Activated naive CD4-positive, alpha-beta T cell treated with anti-CD3 and anti-CD28 coated beads for 36 hours (primary cell): ENCODE measurements at places on chromosomes 2 and 18. TPM values are rescaled to one million over a fixed set of nuclear protein-coding genes. Genes with fewer than 3 reads are reported as not detected.

DNA sequence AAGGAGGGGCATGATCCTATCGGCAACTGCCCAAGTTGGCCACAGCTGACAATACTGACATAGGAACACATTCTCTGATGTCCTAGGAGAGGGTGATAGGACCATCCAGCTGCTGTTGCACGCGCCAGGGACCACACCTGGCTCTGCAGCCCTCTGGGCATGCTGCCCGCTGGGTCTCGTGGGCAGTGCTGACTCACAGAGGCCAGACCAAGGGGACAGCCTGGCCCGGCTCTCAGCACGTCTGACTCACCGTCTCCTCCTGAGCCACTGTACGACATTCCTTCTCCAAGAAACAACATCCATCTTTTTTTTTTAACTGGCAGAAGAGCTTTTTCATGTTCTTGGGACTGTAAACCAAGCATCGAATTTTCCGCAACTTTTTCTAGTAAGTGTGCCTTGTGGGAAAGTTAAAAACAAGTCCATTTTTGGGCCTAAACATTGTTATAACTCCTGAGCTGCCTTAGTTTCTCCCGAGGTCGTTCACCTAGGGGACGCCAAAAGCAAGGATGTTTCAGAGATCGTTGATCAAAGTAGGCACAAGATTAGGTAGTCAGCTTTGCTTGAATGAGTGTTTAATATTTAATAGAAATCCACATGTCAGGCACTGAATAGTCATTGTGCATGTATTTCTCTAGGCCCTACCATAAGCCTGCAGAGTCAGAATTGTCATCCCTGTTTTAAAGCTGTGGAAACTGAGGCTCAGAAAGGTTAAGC lies 100.3 kb downstream of the TTC32 start:
- DNase-seq = no peak

The IL1B gene
- not detected for total RNA-seq

The PTPN2 gene
- 71.8 TPM for total RNA-seq

The ECEL1 gene
- total RNA-seq = not detected

GRCh38 chr2:6724605-6725140 lies 141.0 kb downstream of the CMPK2 start:
- no peak for DNase-seq

- no peak for DNase-seq
Measured at GRCh38 chr18:68104036-68104435, 587.5 kb upstream of the DSEL start.

The ZBTB7C gene
- not detected for total RNA-seq

DNA sequence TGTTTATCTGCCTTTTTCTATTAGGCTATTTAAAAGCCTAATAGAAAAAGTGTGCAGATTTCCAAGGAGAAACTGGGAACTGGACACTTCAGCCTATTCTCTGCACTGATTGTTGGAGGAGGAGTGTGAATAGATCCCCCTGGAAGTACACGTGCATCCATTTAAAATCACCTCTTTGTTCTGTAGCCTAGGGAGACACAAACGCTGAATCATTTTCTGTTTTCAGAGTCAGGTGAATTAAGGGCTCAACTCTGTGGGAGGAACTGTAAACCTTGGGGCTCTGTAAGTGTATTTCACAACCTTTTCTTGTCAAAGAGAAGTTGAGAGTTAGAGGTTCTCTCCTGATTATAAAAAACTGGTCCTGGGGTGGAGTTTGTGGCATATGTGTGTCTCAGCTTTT lies 159.7 kb downstream of the SPAG16 start:
- DNase-seq = no peak

The ACTR1B gene
- 103 TPM for total RNA-seq

- no peak for DNase-seq
Measured at GRCh38 chr2:146984014-146984413, 860.8 kb upstream of the ACVR2A start.

The CNTNAP5 gene
- total RNA-seq = not detected

The KCNF1 gene
- not detected for total RNA-seq

The SPOPL gene
- total RNA-seq = 8.7 TPM

The DPP10 gene
- total RNA-seq = not detected

The PSMA8 gene
- 2.1 TPM for total RNA-seq

The HOXD1 gene
- total RNA-seq = not detected
